ENCODE measurements at places on chromosomes 7 and 10. TPM values are rescaled to one million over a fixed set of nuclear protein-coding genes. Genes with fewer than 3 reads are reported as not detected.
A peak's percentile ranks its signal among the peaks of the same experiment; 100 is the strongest.

GRCh38 chr7:51376420-51377092 is 59.9 kb upstream of the COBL start:
- peak; percentile 2 for DNase-seq

DNA sequence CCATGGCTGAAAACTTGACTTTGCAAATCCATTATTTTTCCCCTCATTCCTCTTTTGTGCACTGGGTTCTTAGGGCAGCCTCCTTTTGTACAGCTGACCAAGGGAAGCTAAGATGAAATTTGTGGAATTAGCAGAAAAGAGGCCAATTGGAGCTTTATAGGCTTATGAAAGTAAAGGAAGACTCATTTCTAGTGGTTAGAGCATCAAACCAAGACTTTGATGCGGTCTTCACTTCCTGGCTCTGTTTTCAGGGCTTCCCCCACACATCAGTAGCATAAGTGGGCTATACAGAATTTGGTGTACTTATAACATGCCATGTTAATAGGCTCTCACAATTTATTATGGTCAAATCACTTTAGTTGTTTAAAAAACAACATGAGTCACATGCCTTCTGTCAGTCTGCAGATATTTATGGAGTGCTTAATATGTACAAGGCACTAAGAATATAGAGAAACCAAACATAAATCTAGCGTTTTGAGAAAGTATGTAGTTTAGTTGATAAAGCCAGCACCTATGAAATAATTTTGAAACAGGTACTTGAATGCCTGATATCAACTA is 5.7 kb downstream of the AUTS2 start:
- DNase-seq, result no peak

GRCh38 chr7:43294080-43294630 is 181.7 kb downstream of the HECW1 start:
- DNase-seq, result peak; percentile 84

DNAJC12 gene
- total RNA-seq, result 1.1 TPM

- DNase-seq, result no peak
Measured at GRCh38 chr10:116272440-116273283, at the start of gene GFRA1. Gene GFRA1, minus strand, starts transcription at chr10:116273206. Its CDS starts 1,177 bp downstream, at chr10:116272029.

DNA sequence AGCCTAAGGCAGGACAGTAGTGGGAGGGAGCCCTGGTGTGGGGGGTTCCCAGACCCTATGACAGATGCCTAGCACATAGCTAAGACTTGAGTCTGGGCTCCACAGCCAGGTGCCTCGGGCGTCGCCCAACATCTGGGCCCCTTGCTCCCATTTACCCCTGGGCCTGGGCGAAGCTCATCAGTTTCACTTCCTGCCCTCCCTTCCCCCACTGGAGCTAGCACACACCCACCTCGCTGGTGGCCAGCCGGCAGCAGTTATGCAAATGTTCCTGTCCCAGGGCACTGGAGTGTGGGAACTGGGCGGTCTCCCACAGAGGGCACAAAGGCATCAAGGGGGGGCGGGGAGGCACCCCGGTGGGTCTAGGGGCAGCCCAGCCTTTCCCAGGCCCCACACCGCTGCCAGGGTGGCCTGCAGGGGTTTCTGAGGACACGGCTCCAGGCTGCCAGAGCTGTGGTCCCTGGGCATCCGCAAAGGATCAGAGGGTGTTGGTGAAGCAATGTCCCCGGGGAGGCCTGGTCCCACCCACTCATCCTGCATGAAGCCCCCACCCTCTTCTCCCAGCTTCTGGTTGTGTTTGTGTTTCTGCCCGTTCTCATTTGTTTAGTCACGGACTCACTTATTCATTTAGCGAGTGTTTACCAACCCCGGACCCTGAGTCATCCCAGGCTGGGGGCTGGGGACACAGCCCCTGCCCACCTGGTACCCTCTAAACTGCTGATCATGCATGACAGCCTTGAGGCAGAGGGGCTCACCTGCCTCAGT is 20.4 kb downstream of the SH2B2 start:
- DNase-seq, result no peak

GRCh38 chr10:34916314-34916713 is 101.2 kb upstream of the PARD3 start:
- DNase-seq, result peak; percentile 78

GRCh38 chr7:110977127-110977737 is 113.7 kb upstream of the LRRN3 start:
- DNase-seq, result no peak

MYL7 gene
- not detected for total RNA-seq

MMD2 gene
- not detected for total RNA-seq

DNA sequence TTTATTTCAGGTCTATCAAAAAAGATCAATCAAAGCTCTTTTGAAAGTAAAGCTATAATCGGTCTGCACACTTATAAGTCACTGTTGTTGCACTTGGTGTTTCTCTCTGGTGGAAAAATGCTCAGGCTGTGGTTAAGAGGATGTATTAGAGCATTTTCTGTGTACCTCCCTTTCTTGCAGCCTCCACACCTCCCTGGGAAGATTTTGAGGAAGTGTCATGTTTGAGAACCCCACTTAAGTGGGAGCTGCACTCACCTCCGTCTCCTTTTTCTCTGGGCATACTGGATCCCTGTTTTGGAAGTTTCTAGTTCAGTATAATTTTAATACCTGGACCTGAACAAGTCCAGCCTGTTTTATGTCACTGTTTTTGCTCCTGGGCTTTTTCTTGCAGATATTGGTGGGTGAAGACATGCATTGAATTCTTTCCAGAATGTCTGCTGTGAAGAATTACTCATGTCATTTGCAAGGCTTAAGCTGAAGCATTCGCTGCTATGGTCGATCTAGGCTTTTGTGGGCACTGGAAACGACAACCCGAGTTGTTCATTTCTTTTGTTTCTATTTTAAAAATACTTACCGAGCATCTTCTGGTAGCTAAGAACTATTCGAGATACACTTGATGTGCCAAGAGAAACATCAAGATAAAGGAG is 36.6 kb downstream of the TCF7L2 start:
- DNase-seq, result peak; percentile 75

- DNase-seq, result peak; percentile 79
Measured at GRCh38 chr7:4774658-4775249, 669 bp upstream of the AP5Z1 start.

DNA sequence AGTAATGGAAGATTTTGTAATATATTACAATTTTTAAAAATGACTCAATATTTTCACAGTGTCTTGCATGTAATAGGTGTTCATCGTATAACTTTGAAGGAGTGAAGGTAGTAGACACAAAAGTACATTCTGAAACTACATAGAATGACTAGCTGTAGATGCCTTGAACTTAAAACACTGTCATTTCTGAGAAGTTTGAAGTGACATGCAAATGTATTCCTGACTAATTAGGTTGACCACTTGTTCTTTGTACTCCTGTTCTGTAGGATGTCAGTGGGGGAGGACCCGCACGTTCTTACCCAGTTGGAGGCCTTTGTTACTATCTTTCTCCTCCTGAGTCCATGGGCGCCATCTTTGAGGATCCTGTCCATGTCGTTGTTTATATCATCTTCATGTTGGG is 31.2 kb downstream of the SEC61A2 start:
- DNase-seq, result no peak

DNA sequence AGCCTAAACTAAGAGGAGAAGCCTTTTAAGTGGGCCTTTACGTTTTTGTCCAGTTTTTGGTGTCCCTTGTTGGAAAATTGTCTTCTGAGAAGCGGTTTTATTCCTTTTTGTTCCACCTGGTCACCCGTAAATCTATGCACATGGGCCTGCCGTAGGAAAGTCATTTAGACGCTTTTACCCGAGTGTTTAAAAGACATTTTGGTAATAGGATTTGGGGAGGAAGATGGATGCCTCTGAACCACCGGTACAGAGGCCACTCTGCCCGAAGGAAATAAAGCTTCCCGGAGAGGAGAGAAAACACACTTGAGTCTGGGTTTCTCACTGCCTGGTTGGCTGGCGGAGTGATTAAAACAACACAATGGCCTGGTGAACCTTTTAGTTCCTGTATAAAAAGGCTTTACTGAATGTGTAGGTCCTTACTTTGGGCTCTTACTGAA is 760 bp downstream of the THNSL1 start:
- DNase-seq, result no peak

HEPACAM2 gene
- total RNA-seq, result not detected

CFAP43 gene
- 0.41 TPM for total RNA-seq

DNA sequence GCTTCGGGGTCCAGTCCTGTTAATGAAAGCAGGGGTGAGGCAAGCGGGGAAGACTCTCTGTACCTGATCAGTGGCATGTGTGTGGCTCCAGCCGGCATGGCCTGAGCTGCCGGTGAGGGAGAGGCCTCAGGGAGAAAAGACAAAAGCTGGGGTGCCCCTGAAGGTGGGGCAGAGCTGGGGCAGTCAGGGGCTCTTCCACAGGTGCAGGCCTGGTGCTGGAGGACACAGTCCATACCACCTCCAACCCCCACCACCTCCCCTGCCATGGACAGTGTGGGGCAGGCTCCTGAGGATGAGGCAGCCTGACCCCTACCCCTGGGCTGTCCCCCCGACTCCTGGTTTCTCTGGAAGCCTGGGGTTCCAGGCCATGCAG is 129.5 kb downstream of the LHPP start:
- no peak for DNase-seq

- no peak for DNase-seq
Measured at GRCh38 chr10:83142074-83142563, 997.2 kb upstream of the GHITM start.

DNA sequence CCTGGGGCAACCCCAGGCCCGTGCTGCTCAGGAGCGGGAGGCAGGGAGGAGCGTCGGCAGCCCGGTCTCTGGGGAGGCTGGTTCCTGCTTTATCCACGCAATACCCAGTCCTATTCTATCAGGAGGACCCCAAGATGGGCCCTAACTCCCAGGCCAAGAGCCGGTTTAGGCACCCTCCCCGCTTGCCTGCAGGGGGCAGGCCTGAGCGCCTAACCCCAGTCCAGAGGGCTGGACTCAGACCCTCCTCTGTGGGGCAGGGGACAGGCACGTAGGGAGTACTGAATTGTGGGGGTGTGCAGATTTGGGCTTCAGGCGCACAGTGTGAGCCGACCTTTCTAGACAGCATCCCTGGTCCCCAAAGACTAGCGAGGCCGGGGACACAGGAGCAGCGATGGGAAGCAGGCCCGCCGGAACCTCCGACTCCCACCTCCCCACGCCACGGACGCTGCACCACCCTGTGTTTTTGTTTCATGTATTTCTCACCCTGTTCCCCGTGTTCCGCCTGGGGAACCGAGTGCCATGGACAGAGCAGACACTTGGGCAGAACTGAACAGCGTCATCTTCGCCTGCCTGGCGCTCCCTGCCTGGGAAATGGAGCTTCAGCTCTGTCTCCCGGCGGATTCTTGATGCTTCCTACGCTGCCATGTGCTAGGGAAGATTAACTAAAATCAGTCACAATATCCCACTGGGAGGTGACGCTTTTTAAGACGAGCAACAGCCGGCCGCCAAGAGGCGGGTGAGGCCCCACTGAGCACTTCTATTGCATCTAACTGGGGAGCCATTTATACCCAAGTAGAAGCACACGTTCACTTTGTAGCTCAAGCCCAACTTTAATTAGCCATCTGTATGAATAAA is 5.3 kb downstream of the NUDT1 start:
- DNase-seq, result peak; percentile 15

RTKN2 gene
- total RNA-seq, result 11.9 TPM

ANKRD30A gene
- not detected for total RNA-seq

TAS2R41 gene
- not detected for total RNA-seq

DNA sequence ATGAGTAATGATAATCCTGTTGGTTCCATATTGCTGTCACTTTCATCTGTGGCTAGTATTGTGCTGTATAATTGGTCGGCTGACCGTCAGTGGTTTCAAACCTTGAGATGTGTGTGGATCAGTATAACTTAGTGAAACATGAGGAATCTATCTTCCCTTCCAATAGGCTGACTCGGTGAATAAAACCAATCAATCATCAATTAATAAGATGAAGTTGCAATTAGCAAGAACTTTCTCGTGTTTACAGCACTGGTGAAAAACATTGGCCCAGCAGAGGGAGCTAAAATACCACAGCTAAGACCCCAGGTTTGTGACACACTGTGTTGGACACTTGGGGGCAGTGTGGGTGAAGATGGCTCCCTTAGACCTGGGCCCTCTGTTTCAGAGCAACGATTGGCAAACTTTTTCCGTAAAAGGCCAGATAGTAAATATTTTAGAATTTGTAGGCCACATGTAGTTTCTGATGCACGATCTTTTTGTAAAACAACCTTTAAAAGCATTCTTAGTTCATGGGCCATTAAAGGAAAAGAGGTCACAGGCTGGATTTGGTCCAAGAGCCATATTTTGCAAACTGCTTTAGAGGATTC is 47.8 kb downstream of the STRA8 start:
- peak; percentile 93 for DNase-seq

DNA sequence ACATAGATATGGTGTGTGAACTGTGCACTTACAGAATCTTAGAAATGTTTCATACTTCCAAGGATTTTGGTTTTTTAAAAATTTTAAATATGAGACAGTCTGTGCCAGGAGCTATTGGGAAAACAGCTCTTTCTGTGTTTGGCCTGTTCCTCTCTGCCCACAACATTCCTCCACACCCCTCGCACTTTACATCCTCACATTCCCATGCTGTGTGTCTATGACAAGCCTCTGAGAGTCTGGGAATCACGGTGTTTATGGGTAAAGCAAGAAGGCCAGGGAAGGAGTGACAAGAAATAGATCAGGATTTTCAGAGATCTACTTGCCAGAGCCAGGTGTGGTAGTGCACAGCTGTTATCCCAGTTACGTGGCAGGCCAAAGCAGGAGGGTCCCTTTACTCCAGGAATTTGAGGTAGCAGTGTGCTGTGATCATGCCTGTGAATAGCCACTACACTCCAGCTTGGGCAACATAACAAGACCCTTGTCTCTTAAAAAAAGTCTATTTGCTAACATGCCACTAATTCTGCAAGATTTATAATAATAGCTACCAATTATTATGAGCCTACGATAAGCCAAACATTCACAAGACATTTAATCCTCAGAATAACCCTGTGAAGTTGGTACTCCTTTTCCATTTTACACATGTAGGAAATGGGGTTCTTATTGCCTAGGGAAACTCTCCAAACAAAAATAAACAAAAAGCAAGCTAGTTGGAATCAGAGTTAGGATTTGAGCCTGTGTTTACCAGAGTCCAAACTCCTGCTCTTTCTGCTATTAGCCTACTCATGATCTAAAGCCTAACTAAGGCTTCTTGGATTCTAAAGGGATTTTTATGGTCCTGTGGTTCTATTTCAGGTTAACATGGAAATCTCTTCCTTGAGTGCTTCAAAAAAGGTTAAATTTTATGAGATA is 168.3 kb upstream of the SP8 start:
- no peak for DNase-seq

GRCh38 chr7:105613611-105614330 is 32.5 kb upstream of the EFCAB10 start:
- DNase-seq, result no peak
